ENCODE measurements at places on chromosomes 2 and 18. TPM values are rescaled to one million over a fixed set of nuclear protein-coding genes. Genes with fewer than 3 reads are reported as not detected.

The DNAH6 gene
- total RNA-seq = not detected

The ASPRV1 gene
- not detected for total RNA-seq

The BMP10 gene
- not detected for total RNA-seq

The PMAIP1 gene
- 64.3 TPM for total RNA-seq

The RAX gene
- not detected for total RNA-seq

The CYBRD1 gene
- 38.0 TPM for total RNA-seq

The ITGB6 gene
- not detected for total RNA-seq
